ENCODE measurements at places on chromosomes 7 and 10.

DNA sequence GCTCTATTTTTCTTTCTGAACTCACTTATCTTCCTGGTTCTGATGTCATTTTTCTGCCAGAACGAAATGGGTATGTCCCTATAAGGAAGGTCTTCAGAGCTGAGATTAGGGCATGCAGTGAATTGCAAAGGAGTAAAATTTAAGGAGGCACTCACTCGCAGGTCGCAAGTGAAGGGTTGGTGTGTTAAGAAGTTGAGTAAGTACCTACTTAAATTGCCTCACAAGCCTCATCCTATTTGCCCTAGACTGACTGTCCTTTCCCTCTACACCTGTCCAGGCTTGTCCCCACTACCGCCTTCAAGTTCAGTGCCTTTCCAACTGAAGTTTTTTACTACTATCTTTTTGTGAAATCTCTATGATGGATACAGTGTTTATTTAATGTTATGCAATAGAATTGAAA, 191.5 kb downstream of the AHR start:
- no peak for DNase-seq

DNA sequence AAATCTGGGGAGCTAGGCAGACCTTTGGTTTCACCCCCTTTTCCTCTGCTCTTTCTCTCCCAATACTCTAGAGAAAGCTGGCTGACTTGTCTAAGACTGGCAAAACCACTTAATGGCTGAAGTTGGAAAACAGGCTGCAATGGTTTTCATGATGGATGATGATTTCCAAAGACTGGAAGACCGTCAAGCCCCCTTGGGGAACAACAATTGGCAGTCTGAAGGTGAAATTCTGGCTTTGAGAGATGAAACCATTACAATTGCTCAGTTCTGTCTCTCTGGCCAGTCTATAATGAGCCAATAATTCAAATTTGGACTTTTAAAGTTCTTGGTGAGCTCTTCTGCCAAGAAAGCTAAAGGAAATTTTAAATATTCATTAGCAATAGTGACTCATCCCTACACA, 680.5 kb downstream of the PARD3 start:
- no peak for DNase-seq

GRCh38 chr7:67863911-67864310, 867.3 kb downstream of the TYW1 start:
- DNase-seq: no peak

DNA sequence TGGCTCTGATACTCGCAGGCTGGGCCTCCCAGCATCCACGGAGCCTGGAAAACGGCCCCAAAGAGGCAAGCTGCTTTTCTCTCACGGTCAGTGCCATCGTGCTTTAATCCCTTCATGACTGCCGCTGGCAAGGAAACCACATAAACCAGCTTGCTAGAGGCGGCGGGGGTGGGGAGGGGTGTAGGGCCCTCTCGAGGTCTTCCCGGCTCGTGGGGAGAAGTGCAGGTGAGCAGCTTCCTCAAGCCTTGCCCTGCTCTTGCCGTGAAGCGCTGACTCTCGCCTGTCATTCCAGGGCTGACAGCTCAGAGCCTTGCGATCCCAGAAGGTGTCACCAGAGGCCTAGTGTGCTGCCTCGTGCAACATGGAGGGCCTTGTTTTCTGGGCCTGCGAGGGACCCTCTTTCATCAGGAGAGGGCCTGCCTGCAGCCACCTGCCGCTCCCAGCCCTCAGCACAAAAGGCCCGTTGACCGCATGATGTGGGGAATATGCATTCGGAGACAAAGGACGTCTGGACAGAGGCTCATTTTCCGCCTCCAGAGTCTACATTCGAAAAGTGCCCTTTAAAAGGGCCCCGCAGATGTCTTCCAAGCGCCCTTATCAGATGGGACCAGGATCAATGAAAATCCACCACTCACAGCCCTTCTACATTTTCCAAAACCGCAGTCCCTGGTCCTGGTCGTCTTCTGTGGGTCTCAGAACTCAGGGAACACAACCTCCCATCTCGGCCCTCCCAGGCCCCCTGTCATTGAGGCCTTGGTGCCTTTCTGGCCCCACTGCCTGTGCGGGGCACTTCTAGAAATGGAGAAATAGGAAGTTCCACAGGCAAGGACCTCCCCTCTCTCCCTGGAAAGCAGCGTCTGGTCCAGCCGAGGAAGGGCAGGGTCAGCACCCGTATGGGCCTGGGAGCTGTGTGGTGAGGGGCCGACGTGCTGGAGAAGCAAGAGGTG, 58.7 kb downstream of the ZRANB1 start:
- peak; percentile 50 for DNase-seq

GRCh38 chr10:128191847-128192246, 65.6 kb upstream of the MKI67 start:
- DNase-seq: no peak

GRCh38 chr7:94374721-94375566, 19.8 kb upstream of the COL1A2 start:
- no peak for DNase-seq

- no peak for DNase-seq
Observed at GRCh38 chr7:50339990-50340500, 35.5 kb downstream of the IKZF1 start.

GRCh38 chr10:78384049-78384431, 350.4 kb downstream of the RPS24 start:
- no peak for DNase-seq

DNA sequence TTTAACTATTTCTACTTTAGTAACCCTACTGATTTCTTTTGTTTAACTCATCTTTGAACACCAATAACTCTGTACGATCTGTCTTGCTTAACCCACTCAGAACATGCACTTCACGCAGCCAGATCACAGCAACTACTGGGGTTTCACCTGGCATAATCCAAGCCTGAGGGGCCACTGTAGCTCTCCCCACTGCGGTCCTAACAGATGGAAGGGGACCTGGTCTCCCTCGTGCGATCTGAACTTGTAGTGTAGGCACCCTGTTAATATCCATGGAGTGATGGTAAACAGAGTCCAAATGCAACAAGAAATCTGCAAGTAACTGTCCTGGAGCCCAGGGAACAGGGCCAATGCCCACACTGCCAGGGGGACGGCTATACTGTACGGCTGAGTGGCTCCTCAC, 45.5 kb downstream of the INSIG1 start:
- no peak for DNase-seq

GRCh38 chr10:99341860-99342490, 12.8 kb downstream of the CNNM1 start:
- no peak for DNase-seq

GRCh38 chr7:155961241-155962190, 149.3 kb upstream of the SHH start:
- no peak for DNase-seq

- no peak for DNase-seq
Observed at GRCh38 chr7:49643321-49643720, 130.1 kb upstream of the VWC2 start.

DNA sequence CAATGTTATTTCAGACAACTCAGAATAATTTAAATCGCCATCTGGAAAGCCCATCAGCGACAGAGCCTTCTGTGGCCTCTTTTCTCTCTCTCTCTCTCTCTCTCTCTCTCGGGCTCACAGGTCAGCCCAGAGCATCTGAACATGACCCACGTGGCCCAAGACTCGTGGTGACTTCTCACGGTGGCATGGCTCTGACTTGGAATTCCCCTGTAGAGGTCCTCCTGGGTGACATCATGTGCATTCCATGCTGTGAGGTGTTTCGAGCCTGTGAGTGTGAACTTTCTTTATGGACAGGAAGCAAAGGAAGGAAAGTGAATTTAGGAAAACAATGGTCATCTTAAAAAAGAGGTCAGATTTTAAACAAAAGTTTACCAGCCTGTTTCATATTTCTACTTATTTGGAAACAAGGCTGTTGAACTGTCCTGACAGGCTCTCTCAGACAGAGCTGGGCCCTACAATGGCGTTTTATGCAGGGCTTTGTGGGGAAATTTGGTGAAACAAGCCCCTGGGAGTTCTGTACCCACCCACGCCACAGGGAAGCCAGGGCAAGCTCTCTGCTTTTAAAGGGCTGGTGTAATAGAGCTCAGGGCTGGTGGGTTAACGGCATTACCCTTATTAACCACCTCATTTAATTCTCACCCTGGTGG, 359.7 kb upstream of the ZNF32 start:
- DNase-seq: no peak

DNA sequence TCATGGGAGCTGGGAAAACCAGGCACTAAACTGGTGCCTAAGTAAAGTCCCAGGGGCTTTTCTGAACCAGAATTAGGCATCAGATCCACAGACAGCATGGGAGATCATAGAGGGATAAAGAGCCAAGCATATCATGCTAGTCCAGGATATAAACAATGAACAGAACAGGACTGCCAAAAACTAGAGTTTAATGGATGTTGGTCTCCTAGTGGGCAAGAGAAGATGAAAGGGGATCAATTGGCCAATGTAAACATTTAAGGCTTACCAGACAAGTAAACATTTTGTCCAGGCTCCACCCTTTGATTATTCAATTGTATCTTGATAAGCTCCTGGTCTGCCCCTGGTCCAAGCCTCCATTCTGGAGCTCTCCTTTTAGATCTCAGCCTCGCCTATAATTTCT, 18.9 kb downstream of the MACC1 start:
- no peak for DNase-seq

DNA sequence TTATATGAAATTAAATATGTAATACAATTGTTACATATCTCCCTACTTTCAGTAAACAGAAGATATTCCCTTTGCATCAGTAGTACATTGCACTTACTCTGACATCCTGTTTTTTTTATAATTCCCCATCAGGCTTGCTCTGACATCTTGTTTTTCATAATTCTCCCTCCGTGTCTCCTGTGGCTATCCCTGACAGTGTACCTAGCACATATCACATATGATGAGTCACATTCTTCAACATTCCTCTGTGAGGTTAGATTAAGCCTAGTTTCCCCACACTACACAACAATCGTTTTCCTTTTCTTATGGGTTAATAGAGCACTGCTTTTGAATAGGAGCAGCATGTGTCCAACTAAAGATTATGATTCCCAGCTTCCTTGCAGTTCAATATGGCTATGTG, 250.6 kb upstream of the NPVF start:
- DNase-seq: no peak

GRCh38 chr7:136551618-136552017, 316.8 kb upstream of the CHRM2 start:
- no peak for DNase-seq

DNA sequence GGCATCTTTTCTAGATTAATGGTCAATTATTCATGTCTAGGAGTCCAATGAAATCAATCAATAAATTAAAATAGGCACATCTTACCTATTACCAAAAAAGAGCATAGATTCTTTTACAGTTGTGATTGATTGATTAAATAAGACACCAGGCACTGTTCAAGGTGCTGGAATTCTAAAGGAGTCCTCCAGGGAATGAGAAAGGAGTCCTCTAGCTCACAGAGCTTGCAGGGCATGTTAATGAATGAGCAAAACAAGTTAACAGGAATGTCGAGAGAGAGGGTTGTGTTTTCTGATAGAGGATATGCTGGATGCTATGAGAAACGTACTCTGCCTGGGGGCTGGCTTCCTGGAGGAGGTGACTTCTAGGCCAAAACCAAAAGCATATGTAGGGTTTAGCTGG, 191.4 kb downstream of the BMPER start:
- DNase-seq: no peak

- DNase-seq: no peak
Observed at GRCh38 chr10:14560791-14561765, 213.6 kb downstream of the FAM107B start.

DNA sequence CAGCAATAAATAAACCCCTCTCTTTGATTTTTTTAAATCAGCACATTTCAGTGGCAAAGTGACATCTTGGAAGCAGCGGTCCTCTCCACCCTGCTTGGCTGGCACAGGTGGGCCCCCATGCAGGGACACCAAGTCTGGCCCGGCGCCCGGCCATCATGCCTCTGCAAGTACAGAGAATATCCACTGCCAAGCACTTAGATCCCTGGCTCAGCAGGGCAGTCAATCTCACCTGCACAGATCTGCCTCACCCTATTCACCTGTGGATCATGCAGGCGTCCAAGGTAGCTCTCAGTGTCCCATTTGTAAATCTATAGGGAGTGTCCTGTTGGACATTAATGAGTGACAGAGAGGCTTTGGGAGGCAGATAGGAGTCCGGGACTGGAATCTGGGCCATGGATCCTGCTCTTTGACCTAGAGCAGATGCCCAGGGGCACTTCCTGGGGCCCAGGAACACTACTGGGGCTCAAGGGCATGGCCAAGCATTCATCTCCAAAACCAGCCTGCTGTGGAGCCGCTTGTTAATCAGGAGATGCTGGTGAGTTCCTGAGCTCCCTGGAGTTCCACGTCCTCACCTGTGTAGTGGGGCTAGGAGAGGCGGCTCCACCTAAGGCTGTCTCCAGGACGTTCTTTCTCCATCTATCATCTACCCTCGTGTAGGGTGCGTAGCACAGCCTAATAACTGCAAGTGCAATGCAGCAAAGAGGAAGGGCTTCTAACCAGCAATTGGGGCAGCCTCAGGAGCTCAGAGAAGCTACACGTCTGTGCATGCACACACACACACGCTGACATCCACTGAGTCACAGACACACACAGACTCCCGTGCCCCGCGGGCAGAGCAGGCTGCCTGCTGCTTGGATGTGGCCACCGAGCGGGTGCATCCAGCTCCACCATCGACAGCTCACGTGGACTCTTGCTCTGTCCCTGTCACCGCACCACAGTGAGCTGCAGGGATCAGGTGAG, 123.6 kb downstream of the OAT start:
- no peak for DNase-seq

DNA sequence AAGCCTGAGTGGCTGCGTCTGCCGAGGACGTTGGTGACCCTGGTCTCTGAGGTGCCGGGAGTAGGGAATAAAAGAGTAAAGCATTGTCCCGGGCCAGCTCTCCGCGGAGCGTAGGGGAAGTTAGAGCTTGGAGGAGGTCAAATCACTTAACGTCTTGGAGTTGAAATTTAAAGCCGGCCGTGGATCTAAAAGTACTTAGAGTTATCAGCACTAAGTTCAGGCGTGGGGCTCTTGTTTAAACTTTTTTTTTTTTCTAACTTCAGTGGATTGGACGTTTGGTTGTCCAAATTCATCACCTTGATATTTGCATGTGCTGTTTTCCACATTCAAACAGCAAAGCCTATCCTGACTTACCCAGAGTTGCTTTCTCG, 700 bp downstream of the NIPSNAP2 start:
- no peak for DNase-seq

DNA sequence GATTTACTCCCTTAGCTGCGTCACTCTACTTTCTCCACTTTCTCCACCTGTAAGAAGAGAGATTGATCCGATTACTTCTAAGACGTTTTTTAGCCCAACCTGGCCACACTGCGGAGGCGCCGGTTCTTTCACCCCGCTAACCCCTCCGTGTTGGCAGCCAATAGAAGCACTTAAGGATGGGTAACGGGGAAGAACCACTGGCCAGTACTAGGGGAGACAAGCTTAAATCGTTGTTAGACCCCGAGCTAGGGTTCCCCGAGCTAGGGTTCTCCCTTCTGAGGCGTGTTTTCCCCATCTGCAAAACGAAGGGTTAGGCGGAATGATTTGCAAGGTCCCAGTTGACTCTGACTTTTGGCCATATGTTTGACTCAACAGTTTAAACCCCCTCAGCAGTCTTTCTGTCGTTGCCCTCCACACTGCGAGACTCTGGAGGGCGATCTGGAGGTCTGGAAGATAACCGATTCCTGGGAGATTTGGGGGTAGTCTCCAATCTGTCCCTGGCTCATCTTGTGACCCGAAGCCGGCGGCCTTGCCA, 644 bp downstream of the UMAD1 start:
- DNase-seq: peak; percentile 4
